Natural killer cell (primary cell): ENCODE measurements at places on chromosomes 4 and X. TPM values are rescaled to one million over a fixed set of nuclear protein-coding genes. Genes with fewer than 3 reads are reported as not detected.
A peak's percentile ranks its signal among the peaks of the same experiment; 100 is the strongest.

DNA sequence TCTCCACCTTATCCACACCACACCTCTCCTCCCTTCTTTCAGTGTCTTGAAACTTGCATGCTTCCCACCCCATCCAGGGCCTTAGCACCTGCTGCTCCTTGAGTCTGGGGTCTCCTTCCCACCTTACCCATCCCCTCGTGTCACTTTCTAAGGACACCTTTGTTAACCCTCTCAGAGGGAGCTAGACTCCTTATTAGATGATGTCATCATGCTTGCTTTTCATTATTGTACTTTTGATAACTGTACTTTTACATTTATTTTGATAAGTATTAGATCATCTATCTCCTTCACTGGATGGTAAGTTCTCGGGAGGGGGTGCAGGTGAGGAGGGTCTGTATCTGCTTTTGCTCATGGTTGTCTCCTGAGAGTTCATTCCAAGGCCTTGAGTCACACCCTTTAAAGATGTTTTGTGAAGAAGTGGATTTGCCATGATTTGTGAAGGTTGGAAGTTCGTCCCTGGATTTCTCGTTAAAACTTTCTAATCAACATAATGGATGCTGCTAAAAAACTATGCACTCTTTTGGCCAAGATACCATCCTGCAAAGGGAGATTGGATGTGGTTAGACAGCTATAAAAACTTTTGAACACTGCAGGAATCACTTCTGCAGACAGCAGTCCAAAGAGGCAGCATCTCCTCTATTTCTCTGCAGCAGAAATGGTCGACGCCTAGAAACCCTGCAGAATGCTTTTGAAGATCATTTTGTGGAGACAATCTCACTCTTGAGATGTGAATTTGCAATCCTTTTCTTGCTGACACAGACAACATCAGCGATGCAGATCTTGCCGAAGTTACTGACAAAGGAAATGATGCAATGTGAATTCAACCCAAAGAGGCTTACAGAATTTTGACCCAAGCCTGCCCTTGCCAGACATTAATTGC, 69.6 kb downstream of the ENPP6 start:
- no peak for DNase-seq

DNA sequence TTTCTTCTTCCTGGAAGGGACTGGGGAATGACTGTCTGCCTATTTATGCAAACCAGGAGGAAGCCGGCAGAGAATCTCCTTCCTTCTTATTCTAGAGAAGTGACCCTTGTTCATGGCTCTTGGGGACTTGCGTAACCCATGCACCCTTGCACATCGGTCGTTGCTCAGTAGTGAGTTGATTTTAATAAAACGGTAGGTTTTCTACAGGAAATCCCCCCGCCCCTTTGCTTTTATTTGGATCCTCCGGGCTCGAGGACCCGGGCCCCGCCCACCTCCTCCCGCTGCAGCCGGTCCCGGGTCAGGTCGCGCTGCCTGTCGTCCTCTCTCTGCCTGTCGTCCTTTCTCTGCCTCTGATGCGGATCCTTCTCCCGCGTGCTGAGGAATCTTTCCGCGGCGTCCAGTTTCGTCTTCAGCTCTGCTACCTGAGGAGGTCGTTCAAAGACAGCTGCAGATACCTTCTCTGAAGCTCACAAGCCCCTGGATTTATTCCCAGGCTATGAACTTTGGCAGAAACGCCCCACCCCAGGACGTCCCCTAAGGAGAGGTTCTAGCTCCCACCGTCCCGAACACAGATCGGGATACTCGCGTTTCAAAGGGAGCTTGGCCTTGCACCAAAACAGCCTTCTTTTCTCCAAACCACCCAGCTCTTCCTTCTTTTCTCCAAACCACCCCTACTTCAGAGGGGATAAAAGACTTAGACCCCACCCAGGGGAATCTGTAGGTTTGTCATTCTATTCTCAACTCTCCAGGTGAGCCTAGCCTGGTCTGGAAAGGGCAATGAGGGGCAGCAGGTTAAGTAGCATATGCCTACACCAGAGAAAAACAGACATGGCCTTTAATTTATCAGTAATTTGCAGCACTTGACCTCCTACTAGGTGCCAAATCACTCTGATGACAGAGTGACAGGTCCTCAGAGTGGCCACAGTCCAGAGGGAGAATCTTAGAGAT, 7.0 kb downstream of the TNIP3 start:
- DNase-seq: peak; percentile 18

DNA sequence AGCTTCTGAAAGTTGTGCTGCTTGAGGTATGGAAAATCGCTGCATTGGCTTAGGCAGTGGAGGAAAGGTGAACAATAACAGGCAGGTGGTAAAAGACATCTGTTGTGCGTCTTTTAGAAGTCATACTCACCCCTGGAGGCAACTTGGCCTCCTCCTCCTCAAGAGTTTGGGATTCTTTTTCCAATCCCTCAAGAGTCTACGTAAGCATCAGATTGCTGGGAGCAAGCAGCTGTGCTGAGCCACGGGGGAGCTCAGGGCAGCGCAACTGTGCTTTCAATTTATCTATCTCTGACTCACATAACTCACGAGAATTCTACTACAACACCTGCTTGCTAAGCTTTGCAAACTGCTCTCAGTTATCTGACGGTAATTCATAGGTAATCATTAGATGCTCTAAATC, 6.4 kb upstream of the RBMX2 start:
- no peak for DNase-seq

DNA sequence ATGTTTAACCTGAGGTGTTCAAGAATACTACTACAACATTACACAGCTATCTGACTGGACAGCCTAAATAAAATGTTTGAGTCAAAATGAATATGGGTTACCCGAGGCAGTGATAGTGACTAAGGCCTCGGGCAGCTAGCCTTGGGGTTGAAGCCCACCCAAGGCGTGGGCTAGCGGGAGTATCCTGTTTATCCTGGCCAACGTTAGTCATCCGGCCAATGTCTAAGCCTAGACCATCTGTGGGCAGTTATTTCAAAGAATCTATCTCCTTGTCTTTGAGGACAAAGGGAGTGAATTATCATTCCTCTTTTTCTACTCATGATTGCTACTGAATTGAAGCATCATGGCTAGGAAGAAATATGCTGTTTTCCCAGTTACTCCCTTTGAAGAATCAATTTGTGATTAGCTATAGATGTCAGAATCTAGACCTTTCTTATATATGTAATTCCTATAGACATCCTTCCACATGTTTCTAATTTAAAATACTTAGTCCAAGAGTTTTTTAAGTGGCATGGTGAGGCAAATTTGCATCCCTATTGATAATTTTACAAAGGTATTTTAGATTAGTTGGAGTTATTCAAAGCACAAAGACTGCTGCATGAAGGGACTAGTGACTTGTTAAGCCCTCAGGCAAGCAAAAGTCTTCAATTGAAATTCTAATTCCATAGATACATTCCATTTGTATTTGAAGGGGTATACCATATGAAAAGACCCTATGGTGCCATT, 6.0 kb upstream of the PDGFC start:
- DNase-seq: no peak

DNA sequence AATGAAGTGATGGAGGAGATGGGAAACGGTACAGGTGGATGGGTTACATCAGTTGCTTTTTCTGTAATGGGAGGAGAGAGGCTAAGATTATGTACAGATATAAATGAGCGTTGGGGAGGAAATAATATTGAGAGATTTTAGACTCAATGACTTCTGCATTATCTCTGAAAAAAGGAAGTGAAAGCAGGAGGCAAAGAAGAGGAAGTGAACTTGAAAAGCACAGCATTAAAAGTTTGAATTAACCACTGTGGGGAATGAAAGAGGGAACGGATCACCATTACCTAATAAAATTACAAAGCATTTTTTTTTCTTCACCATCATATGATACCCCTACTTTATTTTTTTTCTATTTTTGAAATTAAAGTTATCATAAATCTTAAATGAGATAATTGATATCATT, 1025.5 kb downstream of the RPA4 start:
- DNase-seq: no peak

DNA sequence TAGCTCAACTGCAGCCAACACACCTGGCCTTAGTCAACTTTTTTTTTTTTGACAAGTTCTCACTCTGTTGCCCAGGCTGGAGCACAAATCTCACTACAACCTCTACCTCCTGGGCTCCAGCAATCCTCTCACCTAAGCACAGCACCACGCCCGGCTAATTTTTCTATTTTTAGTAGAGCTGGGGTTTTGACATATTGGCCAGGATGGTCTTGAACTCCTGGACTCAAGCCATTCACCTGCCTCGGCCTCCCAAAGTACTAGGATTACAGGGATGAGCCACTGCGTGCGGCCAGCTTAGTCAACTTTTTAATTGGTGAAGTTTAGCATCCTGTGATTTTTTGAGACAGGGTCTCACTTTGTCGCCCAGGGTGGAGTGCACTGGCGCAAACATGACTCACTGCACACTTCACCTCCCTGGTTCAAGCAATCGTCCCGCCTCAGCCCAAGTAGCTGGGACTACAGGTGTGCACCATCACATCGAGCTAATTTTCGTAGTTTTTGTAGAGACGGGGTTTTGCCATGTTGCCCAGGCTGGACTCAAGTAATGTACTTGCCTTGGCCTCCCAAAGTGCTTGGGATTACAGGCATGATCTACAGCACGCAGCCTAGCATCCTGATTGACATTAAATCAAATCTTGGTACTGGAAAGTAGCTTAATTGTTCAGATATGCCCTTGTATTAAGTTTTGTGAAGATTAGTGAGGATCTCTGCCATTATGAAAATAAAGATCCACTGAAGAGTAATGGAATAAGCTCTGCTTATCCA, 8.3 kb downstream of the HNRNPDL start:
- no peak for DNase-seq

Gene GAGE13
- not detected for total RNA-seq

Gene DDIT4L
- not detected for total RNA-seq

Gene TLR8
- 1.9 TPM for total RNA-seq
